ENCODE measurements at places on chromosomes 11 and 22.

GRCh38 chr11:131888230-131888855 is 517.9 kb downstream of the NTM start:
- no peak for DNase-seq

GRCh38 chr22:33240888-33241475 is 182.8 kb upstream of the SYN3 start:
- DNase-seq = no peak

- DNase-seq = no peak
Measured at GRCh38 chr11:113596658-113597057, 109.5 kb downstream of the TMPRSS5 start.

DNA sequence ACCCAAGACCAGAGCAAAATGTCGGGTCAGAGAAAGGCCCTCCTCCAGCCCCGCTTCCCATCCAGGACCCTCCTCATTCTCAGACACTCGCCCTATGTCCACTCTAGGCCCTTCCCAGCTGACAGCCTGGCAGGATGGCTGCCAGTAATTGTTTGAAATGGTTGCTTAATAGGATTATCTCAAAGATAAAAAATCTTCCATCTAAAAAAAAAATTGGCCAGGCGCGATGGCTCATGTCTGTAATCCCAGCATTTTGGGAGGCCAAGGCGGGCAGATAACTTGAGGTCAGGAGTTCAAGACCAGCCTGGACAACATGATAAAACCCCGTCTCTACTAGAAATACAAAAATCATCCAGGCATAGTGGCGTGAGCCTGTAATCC is 32.4 kb downstream of the SCGB1A1 start:
- no peak for DNase-seq

DNA sequence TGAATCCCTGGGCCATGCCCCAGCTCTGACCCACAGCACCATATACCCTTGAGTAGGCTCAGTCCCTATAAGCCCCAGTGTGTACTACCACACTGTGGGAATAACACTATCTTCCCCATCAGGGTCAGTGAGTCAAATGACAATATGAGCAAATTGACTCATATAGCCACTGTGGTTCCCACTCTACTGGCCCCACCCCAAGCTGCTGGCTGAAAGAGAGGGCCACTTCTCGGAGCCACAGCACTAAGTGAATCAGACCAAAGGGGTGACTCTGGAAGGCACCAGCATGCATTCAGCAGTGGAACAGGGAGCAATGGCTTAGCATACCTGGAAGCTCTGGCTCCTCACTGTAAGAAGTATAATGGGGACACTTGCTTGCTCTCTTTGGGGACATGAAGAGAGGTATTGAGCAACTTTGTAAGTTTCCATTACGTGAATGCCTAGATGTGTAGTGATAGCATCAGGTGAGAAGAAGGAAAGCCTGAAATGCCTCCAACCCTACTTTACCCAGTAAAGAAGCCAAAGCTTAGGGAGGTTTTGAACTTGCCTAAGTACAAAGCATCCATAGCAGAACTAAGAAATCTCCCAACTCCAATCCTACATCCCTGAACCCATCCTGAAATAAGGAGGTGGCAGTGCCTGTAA is 13.5 kb downstream of the CD59 start:
- no peak for DNase-seq

DNA sequence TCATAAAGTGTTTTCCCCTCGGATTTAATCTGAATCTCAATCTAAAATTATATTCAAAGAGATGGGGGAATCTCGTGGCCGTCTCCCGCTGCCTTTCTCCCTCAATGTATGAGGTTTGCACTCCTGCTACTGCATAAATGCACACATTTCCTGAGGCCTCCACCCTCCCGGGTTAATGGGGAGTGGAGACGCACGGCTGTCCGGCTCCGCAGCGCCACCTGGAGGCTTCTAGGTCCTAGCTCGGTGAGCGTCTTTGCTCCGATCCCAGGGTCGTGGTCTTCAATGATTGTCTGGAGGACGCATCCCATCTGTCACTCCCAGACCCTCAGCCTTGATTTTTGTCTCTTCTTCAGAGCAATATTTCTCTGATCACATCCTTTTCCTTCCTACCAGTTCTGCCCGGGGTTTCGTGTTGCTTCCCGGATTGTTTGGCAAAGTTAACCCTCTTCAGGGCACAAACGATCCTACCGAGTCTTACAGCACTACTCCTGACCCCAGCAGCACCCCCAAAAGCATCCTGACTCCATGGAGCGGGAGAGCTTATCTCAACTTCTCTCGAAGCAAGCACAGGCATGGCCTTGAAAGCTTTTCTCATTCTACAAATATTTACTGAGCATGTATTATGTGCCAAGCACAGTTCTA is at the start of gene LMO1:
TSS of gene LMO1 (minus strand) at position 110 of the 642 bp plus-strand sequence. CDS start 516 bp downstream, outside the sequence.
- peak; percentile 49 for DNase-seq

DNA sequence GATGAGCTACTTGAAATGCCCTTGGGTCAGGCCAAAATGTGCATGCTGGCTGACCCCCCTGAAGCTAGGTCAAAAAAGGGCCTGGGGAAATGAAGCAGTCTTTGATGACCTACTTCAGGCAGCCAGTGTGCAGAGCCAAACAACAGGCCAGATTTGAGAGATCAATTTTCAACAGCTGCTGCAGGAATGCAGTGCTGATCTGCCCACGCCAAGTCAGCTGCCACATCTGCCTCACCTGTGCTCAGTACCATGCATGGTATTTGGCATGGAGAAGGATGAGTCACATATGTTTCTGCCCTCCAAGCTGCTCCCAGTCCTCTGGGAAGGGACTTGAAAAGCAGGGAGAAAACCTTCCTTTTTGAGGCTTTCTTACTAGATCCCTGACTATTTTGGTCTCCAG is 35.8 kb downstream of the MTNR1B start:
- DNase-seq = no peak

- no peak for DNase-seq
Measured at GRCh38 chr11:11537871-11538270, 83.9 kb downstream of the GALNT18 start.

- DNase-seq = no peak
Measured at GRCh38 chr11:119363851-119364590, 17.5 kb downstream of the USP2 start.

DNA sequence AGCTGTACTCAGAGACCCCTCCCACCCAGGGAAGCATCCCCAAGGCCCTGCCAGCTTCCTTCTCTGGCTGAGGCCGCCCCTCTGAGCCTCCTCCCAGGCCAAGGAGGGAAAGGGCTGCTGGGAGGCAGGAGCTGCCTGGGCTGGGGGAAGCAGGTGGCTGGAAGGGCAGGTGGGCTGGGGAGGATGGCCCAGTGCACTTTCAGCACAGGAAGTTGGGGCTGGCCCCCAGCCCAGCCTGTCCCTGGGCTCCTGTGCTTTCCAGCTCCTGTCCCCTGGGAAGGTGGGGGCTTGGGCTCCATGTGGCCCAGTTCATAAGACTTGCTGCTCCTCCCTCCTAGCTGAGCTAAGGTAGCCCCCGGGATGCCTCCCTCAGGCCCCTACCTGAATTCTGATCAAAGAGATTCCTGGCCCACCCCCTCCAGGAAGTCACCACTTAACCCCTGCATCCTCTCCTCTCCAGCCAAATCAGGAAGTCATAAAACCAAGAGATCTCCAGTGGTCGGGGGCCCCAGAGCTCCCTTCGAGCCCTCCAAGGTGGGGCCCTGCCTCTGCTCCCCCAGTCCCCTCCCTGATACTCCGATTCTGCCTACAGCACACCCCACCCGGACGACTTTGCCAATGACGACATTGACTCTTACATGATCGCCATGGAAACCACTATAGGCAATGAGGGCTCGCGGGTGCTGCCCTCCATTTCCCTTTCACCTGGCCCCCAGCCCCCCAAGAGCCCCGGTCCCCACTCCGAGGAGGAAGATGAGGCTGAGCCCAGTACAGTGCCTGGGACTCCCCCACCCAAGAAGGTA is 4.9 kb downstream of the PPP1CA start:
- DNase-seq = no peak

DNA sequence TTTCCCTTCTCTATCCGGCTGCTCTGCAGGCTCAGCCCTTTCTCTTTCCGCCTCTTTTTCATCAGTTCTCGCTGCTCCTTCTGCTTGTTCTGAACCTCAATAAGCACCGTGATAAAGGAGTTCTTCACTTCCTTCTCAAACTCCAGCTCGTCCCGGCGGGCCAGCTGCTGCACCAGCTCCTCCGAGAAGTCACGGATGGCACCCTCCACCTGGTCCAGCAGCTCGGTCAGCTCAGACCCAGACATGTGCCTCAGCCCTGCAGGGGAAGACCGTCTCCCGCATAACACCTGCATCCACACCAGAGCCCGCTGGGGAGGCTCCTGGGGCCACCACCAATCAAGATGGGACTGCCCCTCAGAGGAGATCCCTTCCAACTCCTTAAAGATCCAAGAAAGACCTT is 40.2 kb downstream of the FEZ1 start:
- DNase-seq = no peak

GRCh38 chr11:10051868-10052586 is 242.0 kb downstream of the SBF2 start:
- DNase-seq = no peak

GRCh38 chr22:44887941-44888366 is 121.9 kb downstream of the PHF21B start:
- no peak for DNase-seq

- DNase-seq = no peak
Measured at GRCh38 chr11:59602432-59602831, 13.1 kb downstream of the OSBP start.

- DNase-seq = no peak
Measured at GRCh38 chr11:118245936-118246562, 6.1 kb downstream of the MPZL3 start.

DNA sequence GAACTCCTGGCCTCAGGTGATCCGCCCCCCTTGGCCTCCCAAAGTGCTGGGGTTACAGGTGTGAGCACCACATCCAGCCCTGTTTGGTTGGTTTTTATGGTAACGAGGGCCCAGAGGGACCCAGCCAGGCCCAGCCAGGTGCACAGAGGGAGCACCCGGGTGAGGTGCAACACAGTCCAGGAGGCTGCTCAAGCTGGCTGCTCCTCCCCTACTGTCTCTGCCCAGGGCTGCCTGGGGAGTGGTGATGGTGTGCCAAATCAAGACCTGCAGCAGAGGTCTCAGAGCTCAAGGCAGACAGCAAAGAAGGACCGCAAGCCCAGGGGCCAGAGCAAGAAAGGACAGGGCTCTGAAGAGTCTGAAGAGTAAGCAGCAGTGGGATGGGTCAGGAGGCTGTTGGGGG is 1.4 kb downstream of the TSGA10IP start:
- DNase-seq = no peak

DNA sequence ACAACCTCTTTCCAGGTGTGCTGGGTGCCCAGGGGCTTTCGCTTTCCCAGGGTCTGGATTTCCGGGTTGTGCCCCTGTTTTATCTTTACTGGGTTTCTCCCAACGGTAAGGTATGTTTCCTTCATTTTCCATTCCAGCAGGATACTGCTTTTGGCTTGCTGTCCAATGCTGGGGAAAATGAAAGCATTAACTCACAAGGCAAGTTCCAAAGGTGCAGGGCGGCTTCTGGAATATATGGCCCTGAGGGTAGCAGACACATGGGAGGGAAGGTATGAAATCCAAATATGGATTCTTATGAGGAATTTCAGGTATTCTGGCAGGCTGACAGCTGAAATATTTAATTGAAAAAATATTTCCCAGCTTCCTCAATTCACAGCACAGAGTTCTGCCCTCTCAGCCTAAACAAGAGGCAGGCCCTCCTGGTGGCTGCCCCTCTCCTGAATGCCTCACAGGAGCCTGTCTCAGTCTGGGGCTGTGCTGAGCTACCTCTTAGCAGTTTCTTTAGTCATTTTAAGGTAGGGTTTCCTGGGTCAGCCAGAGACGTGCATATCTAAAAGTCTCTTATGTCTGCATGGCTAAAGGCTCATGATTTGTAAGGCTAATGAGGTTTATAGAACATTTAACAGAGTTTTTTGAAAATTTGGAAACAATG is 318.6 kb upstream of the B3GAT1 start:
- DNase-seq = no peak

GRCh38 chr11:93295921-93296575 is 34.5 kb upstream of the DEUP1 start:
- no peak for DNase-seq

DNA sequence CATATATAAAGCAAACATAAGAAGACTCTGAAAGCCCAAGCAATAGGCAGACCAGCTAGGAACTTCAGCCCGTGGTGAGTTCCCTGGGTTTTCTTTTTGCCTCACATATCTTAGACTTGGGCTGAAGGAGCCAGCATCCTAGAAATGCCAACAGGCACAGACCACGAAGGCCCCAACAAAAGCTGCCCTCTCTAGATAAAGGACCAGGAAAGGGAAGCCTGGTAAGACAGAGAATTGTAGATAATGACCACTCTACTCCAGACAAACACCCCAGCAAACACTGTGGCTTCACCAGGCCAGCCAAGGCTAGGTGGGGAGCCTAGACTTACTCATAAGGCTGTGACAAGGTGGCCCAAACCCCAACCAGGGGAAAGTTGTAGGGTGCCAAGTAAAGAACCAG is 11.2 kb downstream of the GAL start:
- DNase-seq = no peak

GRCh38 chr11:88246696-88247095 is 71.5 kb upstream of the RAB38 start:
- no peak for DNase-seq

DNA sequence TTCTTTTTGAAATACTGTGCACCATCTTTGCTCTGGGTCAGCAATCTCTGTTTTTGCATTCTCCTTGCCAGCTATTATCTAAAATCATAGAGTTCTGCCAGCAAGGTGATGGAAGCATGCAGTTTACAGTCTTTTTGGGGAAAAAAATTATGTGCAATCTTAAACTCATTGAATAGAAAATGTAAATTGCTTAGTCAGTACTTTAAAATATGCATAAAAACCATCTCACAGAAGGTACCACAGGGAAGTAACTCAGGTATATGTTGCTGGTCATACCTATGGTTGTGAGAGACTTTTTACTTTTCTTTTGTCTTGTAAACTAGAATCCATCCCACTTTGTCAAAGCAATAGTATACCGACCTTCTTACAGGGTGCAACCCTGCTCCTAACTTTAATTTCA is 469.8 kb upstream of the ANO3 start:
- no peak for DNase-seq

- DNase-seq = no peak
Measured at GRCh38 chr11:45477588-45477987, 187.8 kb downstream of the CHST1 start.

DNA sequence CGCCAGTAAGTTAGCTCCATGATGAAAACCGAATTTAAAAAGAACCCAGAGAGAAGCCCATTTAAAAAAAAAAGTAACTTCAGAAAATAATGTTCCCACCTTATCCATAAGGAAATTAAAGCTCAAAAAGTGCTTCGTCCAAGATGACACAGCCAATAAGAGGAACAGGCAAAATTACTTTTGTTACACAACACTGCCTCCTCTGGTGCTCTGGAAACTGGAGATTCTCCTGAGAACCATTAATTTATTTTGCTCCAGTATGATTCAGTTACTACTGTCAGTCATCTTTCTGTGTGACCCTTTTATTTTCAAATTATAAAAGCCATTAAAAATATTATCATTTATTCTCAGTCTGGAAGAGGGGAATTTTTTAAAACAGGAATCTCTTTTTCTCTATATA is 2.0 kb downstream of the IFT27 start:
- no peak for DNase-seq

GRCh38 chr11:83088965-83089364 is 17.3 kb upstream of the RAB30 start:
- no peak for DNase-seq

DNA sequence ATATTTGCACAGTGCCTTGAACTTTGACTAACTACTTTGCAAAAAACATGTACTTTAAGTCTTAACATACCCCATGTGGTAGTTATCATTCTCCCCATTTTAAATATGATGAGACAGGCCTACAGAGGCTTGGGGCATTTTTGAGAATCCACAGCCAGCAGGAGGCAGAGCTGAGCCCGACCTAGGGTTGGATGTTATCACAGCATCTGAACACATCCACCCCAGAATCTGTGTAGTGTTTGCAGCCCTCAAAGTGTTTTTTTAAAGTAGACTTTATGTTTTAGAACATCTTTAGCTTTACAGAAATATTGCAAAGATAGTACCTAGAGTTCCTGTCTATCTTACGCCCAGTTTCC is 17.6 kb downstream of the OTOG start:
- DNase-seq = no peak

Data from NCI-H1436 treated with DMSO at 0.1 percent for 48 hours (cell line).